ENCODE measurements at places on chromosomes 7 and 10.

GRCh38 chr10:55629793-55630490 lies 731.1 kb downstream of the ZWINT start:
- DNase-seq, result no peak

GRCh38 chr10:89283936-89284475 lies 17.8 kb upstream of the IFIT2 start:
- no peak for DNase-seq

DNA sequence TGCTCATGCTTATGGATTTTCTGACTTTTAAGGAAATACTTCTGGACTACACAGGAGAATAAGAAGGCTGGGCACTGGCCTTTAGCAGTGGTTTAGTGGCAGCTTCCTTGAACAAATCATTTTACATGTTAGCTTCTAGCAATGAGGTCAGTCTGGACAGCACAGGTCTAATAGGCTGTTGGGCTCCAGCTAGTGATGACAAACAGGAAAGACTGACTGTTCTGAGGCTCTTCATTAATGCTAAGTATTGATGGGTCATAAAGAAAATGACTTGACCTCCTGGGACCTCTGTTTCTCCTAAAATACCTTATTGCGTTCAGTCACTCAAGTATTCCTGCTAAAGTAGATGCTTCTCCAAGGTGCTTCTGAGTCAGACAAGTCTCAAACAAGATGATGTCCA lies 4.9 kb upstream of the RHOBTB1 start:
- no peak for DNase-seq

DNA sequence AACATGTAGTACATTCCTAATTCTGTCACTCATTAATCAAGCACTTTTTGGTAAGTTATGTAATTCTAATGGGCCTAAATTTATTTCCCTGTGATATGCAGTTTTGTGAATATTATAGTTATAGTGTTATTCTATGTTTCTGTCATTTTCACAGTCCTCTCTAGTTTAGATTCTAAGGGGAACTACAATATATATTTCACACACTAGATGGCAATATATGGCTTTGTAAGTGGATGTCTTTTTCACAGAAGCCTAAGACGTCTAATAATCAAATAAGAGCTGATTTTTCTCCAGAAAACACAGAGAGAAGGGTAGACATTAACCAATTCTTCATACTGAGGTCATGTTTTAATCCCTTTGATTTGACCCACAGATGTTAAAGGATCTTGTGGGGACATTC lies 18.0 kb downstream of the RNLS start:
- no peak for DNase-seq

DNA sequence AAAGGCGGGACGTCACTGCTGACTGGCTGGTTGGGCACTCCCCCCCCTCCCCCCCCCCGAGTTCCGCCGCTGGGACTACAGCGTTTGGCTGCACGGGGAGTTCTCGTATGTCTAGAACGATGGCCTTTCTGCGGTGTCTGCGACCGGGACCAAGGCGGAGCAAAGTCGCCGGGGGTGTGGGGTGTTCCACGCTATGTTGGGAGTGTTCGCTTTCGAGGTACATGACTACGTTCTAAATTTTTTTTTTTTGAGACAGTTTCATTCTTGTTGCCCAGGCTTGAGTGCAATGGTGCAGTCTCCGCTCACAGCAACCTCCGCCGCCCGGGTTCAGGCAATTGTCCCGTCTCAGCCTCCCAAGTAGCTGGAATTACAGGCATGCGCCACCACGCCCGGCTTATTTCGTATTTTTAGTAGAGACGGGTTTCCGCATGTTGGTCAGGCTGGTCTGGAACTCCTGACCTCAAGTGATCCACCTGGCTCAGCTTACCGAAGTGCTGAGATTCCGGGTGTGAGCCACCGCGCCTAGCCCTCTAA lies 573 bp upstream of the IDI1 start:
- no peak for DNase-seq

DNA sequence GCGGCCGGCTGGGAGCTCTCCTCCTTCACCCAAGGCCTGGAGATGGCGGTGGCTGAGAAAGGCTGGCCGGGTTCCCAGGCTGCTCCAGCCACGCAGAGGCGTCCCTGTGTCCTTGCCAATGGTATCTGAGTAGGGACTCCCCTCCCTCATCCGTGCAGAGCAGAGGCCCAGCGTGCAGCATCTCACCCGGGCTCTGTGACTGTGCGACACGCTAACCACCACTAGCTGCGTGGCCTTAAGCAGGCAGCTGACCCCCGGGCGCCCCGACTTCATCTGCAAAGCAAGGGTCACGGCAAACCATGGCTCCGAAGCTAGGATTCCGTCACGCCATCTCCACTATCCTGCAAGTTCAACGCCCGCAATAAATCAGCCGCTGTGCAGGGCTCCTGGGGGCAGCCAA lies 47.2 kb upstream of the TNRC18 start:
- DNase-seq, result no peak

DNA sequence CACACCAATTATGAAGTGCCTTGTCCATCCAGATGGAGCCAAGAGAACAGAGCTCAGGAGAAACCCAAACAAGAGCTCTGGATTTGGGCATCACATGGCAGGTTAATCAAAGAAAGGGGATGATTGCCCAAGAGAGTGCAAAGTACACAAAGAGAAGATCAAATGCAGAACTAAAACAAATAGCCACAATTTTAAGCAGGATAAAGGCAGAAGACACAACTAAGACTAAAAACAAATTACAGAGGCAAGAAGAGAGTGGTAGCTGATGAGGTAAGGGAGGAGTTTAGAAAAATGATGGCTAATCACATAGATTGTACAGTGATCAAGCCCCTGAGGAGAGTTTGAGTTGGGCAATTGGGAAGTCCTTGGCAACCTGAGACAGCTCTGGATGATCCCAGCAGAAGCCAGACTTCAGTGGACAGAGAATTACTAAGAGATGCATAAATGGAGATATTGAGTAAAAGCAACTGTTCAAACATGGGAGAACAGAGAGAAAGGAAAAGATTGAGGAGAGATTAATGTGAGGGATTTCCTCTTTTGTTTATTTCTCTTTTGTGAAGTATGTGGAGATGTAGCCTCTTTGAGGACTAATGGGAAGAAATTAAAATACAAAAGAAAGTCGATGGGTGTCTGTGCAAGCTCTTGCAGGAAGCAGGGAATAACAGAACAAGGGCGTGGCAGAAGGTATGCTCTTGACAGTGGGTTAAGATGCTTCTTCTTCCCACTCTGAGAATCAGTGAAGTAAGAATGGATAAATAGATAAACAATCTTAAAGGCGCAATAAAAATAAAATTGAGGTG lies 101.9 kb downstream of the LRRN3 start:
- no peak for DNase-seq

GRCh38 chr7:28778786-28779185 lies 179.3 kb downstream of the TRIL start:
- DNase-seq, result no peak

GRCh38 chr10:29772403-29772802 lies 137.6 kb upstream of the SVIL start:
- no peak for DNase-seq

DNA sequence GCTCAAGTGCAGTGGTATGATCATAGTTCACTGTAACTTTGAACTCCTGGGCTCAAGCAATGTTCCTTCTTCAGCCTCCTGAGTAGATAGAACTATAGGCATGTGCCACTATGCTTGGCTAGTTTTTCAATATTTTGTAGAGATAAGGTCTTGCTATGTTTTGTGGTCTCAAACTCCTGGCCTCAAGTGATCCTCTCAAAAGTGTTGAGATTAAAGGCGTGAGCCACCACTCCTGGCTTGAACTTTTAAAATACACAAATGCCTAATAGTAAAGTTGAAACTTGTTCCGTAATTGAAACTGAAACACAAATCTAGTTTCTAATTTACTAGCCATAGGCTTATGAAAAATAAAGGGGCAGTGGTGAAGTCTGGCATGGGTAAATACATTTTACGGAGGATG lies 65.7 kb downstream of the AP3M1 start:
- DNase-seq, result no peak

- DNase-seq, result no peak
Measured at GRCh38 chr10:72414642-72415041, 59.9 kb upstream of the DNAJB12 start.

- no peak for DNase-seq
Measured at GRCh38 chr10:69816521-69816920, 14.8 kb downstream of the COL13A1 start.

GRCh38 chr7:156127166-156128134 lies 315.2 kb upstream of the SHH start:
- DNase-seq, result no peak

GRCh38 chr7:101575721-101576120 lies 53.4 kb downstream of the MYL10 start:
- no peak for DNase-seq

GRCh38 chr7:85833066-85833465 lies 646.2 kb upstream of the SEMA3D start:
- peak; percentile 31 for DNase-seq

DNA sequence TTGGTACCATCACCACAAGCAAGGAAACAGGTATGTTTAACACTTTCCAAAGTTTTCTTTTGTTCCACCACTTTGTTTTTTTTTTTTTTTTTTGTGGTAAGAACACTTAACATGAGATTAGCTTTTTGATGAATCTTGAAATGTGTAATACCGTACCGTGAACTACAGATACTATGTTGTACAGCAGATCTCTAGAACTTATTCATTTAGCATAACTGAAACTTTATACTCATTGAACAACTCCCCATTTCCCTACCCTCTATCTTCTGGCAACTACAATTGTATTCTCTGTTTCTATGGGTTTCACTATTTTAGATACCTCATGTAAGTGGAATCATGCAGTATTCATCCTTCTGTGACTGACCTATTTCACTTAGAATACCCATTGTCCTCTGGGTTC lies 162.7 kb upstream of the ITGB1 start:
- DNase-seq, result no peak

DNA sequence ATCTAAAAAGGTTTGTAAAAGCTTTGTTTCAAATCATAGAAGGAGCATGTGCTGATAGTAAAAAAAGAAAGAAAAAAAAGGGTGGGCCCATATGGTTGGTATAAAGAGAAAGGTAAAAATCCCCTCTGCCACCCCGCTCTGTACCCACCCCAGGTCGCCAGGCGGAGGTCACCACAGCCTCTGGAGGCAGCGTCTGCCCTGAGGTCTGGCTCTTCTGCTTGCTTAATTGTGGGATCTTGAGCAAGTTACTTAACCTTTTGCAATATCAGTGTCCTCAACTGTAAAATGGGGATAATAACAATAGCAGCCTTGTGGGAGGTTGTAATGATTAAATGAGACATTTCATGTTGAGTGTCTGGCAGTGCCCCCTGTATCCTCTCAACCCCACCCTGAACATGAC lies 10.7 kb upstream of the PCBD1 start:
- DNase-seq, result no peak

DNA sequence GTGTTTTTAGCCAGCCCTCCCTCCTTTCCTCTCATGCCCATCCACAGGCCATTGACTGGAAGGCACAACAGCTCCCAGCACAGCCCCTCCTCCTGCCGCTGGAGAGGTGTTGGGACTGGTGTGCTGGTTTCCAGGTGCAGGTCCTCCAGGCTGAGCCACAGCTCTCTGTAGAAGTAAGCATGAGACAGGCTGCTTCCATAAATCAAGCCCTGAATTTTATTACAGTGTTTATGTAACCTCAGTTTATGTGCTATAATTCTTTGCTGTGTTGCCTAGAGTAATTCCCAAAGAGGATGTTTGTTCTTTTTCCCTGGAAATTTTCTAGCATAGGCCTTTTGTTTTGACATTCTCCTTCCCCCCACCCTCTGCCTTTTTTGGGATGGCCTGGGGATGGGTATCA lies 445.8 kb downstream of the AUTS2 start:
- no peak for DNase-seq

- DNase-seq, result no peak
Measured at GRCh38 chr10:132850896-132851295, 64.9 kb upstream of the NKX6-2 start.

DNA sequence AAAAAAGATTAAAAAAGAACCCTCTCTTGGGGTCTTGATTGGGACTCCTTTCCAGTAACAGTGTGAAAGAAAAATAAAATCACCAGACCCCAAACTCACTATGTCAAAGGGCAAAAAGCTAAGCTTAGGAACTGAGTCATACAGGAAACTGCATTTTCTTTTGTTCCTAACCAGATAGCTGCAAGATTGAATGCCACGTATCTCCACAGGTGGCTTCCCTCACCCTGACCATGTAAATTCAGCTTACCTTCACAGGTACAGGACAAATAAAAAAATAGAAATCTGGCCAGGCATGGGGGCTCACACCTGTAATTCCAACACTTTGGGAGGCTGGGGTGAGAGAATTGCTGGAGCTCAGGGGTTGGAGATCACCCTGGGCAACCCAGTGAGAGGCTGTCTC lies 32.5 kb upstream of the EIF4H start:
- no peak for DNase-seq

DNA sequence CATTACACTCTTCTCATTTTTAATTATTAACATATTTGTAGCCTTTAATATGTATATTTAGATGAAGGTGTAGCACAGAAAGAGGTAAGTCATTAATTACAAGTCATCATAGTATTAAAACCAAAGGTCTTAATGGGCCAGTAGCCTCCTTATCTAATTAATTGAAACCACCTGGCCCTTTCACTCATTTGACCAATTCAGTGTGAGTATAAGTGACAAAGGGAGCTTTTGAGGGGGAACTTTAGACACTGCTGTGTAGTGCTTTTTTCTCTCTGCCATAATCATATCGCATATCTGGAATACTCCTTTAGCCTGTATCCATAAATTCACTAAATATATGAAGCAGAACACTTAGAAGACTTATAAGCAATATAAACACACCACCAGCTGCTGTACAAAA lies 562.9 kb upstream of the POT1 start:
- DNase-seq, result no peak

DNA sequence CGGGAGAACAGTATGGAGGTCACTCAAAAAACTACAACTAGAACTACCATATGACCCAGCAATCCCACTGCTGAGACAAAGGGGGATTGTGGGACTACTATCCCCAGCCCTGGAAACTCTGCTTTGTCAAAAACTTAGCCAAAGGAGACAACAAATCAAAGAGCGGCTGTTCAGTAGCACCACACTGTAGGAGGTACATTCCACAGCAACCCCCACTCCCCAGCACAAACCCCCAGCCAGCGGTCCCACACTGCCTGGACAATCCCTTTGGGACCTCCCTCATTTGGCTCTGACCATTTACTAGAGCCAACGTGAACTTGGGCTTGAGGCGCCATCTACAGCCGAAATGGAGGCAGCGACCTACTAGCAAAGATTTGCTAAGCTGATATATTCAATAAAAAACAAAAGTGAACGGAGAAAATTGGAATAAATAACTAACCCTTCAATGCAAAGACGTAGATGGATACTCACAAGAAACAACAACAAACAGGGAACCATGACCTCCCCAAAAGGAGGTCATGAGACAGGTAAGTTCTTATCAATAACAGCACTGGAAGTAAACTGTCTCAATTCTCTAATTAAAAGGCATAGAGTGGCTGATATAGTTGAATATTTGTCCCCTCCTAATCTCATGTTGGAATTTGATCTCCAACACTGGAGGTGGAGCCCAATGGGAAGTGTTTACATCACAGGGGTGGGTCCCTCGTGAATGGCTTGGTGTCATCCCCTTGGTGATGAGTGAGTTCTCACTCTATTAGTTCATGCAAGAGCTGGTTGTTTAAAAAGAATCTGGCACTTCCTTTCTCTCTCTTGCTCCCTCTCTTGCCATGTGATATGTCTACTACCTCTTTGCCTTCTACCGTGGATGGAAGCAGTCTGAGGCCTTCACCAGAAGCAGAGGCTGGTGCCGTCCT lies 119.0 kb upstream of the KCNMA1 start:
- DNase-seq, result no peak

- DNase-seq, result no peak
Measured at GRCh38 chr7:5360971-5361370, 62.7 kb downstream of the TNRC18 start.

GRCh38 chr7:77655356-77655755 lies 40.9 kb upstream of the RSBN1L start:
- no peak for DNase-seq

- no peak for DNase-seq
Measured at GRCh38 chr7:1542841-1543747, 12.6 kb downstream of the MAFK start.

- no peak for DNase-seq
Measured at GRCh38 chr10:71810048-71810750, 36.9 kb upstream of the VSIR start.

All from AG04449 (cell line).